ENCODE measurements at places on chromosomes 11 and 22.
A peak's percentile ranks its signal among the peaks of the same experiment; 100 is the strongest.

DNA sequence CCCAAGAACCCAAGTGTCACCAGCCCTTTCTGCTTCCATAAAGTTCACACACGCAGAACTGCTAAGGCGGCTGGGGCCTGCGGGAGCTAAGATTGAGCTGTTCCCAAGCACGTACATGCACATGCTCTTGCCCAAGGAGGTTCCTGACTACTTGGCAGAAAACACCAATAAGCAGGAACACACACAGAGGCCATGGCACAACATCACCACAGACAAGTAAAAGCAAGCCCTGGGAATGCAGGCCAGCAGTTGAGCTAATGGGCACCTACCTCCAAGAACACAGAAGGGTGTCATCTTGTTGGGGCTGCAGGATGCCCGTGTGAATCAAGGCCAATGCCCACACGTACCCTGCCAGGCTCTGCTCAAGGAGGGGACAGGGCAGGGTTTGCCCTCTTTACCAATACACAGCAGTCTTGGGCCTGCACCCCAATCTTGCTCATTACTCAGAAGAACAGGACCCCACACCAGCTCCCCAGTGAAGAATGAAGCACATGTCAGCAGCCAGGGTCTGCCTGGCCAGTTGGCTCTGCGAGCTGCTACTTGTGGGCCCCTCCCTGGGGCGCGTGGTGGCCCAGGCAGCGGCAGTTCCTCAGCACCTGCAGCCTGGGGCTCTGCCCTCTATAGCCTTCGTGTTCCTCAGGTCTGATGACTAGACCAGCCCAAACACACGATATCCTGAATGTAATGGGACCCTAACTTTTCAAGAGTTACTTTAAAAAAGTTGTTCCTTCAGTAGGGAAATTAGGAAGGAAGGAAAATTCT lies 32.3 kb upstream of the CYP2D6 start:
- DNase-seq, result no peak

DNA sequence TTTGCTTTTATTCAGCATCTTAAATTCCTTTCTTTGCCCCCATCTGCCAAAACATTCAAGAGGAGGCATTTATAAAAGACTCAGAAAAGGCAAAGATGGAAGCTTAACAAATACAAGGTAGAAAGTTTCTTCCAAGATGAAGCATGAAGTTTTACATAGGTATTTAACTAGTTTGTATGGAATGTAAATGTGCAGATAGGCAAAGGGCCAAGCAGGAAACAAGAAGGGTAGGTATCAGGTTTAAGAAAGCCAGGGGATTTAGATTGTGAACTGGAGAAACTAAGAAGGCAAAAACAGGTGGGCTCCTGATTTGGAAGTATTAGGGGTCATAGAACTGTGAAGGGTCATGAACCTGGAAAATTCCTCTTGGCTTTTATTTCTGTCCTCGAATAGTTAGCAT lies 62.6 kb downstream of the PPP2R1B start:
- DNase-seq, result no peak

- no peak for DNase-seq
Observed at GRCh38 chr11:6992026-6992425, 28.1 kb downstream of the ZNF214 start.

DNA sequence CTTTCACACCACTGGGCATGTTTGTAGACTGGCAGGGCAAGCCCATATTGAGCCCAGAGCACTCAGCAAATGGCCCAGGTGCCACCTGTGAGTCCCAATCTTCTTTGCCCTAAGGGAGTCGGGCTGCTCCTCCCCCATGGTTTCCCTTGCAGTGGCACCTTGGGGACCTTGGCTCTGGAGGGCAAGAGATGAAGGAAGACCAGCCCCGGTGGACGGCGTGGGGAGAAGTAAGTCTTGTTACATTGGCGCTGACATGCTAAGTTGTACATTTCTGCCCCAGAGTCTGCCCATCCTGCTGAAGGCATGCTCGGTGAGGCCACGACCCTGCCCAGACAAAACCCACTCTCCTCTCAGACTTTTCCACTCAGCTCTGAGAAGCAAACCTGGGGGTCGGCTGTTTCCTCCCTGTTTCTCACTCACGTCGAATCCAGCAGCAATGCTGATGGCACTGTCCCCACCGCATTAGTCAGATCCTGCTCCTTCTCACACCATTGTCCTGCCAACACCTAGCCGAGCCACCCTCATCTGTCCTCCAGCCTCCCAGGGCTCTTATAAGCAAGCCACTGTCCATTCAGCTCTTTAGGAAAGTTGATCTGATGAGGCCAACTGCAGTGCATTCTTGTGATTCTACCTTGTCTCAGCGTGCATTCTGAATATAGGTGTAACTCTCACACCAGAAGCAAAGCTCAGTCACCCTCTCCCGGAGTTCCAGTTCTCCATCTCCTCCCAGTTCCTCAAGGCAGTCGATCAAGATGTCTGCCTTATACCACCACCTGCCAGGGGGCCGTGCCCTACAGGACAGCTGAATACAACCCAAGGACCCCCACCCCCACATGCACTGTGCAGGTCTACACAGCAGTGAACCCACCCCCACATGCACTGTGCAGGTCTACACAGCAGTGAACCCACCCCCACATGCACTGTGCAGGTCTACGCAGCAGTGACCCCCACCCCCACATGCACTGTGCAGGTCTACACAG lies 827.1 kb downstream of the TBC1D22A start:
- DNase-seq, result no peak

DNA sequence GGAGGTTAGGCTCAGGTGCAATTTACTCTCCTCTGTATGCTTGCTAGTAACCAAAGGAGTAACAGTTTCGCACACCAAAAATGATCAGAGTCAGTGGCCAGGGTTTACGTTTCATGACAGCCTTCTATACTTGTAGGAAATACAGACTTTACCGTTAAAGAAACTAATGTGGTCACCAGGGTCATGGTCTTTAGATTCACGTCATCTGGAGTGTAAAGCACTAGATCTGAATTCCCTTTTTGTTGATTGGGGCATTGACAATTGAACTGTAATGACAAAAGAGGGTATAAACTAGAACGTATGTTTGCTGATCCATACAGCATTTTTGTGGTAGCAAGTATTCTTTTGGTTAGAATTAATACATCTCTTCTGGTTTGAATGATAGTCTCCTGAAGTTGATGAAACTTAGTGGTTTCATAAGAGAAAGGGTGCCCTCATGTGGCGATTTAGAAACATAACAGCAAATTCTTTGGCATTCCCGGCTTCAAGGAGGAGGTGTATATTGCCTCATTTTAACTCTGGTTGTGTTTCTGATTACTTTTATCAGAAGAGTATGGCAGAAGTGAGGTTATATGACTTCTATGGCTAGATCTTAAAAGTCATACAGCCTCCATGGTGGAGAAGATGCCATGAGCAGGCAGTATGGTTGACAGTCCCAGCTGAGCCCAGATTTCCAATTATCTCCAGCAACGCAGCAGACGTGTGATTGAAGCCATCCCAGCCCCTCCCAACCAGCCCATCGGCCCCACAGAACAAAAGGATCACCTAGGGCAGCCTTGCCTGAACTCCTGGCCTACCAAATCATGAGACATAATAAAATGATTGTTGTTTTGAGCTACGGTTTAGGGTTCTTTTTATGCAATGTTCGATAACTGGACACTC lies 35.1 kb downstream of the MMP7 start:
- DNase-seq, result peak; percentile 79

DNA sequence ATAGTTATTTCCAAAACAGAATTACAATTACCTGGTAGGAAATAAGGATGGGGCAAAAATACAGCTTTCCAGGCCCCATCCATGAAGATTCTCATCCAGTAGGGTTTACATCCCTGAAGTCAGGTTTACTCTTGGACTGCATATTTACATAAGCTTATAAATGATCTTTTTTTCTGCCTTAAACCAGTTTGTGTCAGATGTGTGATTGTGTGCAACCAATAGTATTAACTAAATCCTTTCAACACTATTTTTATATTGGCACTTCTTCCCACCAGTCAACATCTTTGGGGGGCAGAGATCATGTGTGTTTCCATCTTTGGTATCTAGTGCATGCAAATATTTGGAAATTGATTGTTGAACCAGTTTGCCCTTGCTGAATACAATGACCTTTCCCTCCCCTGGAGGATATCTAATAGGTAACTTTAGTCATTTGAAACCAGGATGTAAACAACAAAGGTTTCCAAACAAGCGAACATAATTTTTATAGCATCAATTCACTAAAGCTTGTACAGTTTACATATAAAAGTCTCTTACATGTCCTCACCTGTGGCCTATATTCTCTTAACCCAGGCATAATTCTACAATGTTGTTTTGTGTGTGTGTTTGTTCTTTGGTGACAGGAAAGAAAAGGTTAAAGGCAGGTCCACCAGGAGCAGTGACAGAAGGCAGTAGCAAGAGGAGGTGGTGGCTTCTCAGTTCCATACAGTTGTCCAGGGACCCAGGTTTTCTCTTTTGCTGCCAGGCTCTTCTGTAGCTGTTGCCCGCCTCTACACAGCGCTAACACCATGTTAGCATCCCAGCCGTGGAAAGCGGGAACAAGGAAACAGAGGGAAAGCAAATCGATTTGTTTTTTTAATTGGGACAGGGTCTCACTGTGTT lies 1.7 kb upstream of the ME3 start:
- DNase-seq, result no peak

DNA sequence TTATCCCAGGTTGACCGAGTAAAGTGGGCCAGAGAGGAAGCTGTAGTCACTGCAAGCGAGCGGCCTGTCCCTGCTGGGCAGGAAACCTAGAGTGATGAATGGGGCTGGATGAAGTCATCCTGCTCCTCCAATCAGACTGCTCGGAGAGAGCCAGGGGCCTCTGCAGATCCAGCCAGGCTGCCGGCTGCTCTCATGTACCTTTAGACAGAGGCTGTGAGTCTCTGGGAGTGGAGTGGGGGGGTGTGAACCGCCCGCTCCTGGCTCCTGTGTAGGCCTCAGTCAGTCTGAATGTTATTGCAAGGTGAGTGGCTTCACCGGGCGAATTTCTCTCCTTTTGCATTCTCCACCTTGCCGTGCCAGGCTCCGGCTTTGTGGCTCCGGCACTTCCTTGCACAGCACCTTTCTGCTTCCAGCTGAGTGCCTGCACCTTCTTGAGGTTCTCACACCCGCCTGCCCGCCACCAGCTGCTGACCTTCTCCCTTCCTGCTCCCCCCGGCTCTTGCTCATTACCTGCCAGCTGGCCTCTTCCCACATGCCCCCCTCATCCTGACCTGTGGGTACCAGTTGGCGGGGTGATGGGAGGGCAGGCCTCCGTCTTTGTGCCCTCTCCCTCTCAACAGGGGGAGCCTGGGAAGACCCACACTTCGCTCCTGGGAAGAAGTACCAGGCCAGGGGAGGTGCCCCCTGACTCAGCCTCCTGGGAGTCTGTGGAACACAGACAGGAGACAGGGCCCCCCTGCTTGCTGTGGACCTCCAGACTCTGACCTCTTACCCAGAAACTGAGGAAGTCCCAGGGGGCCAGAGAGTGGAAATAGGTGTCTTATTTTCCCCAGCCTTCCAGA lies 79.9 kb downstream of the GRAMD1B start:
- DNase-seq, result peak; percentile 15

DNA sequence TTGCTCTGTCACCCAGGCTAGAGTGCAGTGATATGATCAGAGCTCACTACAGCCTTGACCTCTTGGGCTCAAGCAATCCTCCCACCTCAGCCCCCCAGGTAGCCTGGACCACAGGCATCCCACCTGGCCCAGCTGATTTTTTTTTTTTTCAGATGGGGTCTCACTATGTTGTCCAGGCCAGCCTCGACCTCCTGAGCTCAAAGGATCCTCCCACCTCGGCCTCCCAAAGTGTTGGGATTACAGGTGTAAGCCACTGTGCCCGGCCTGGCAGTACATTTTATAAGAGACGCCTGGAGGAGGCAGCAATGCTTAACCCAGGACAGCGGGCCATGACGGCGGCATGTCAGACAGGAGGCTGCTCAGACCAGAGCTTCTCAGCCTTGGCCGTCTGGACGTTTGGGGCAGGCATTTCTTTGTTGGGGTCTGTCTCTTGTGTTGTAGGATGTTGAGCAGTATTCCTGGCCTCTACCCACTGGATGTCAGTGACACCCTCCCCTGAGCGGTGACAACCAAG lies 4.3 kb downstream of the LGALS2 start:
- DNase-seq, result no peak

DNA sequence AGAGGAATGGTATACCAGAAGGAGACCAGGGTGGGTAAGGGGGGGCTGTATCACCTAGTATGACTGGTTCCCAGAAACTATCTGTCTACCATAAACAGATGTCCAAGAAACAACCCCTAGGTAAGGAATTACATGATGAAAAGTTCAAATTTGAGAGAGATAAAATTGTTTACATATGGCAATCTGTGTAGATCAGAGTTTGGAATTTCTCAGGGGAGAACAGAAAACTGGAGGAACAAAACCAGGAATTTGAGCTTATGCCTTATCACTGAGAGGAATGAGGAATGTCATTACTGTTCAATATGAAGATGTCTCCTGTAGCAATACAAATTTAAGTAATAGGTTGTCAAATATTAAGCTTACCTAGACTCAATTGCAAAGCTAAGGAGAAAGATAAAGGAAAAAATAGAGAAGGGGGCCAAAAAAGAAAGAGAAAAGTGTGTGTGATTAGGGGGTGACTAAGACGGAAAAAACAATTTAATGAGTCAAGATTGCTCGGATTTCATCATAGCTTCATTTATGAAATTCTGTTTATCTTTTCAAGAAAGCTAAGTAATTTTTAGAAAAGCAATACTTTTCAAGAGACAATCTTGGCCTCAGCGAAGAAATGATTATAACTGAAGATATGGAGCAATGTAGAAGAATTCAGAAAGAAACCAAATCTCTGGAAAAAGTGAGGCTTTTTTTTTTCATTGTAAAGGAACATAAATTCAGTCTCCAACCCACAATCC lies 117.8 kb downstream of the APOL5 start:
- no peak for DNase-seq

Measured in HTR-8/SVneo (cell line).